ENCODE measurements at places on chromosomes 3 and 15.

- no peak for DNase-seq
These were observed 137.6 kb downstream of the SRGAP3 start for GRCh38 chr3:9111866-9112265.

DNA sequence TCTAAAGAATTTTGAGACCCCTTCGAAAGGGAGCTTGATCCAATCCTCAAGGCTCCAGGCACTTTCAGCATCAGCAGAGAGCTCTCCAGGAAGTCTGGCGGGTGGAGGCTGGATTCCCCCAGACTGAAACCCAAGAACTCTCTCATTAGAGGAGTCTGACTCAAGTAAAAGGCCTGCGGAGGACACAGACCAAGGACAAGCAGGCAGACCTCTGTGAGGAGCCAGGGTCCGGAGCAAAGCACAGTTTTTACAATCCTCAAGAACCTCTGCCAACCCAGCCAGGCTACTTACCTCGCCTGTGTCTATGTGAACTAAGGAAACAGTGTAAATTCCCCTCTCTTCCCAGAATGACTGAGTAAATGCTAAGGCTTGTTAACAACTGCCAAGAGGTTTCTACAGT, 86.2 kb downstream of the FBN1 start:
- no peak for DNase-seq

DNA sequence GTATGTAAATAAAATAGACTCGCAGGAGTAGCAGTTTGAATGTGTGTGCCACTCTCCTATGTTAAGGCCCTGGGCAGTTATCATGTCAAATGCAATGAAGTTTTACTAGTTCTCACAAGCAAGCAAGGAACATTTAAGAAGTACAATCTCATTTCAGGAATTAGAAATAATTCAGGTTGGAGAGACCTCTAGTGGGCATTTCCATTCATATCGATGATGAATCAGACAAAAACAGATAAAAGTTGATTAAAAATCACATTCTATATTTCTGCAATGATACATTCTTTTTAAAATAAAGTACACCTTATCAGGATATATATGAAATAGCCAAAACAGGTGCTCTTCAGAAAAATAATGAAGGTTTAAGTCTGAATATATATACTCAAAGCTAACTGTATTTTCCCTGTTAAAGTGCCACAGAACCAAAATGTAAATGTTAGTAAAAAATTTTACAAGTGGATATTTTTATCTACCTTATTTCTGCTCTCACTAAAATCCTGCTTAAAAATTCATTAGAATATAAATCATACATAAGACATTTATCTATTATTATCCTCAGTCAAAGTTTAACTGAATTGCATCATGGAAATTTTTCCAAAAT, 492.4 kb upstream of the FRG2C start:
- DNase-seq: no peak

GRCh38 chr3:193772422-193772763, 179.4 kb downstream of the OPA1 start:
- DNase-seq: no peak

- no peak for DNase-seq
These were observed 5.4 kb downstream of the IFT122 start for GRCh38 chr3:129445471-129445870.

DNA sequence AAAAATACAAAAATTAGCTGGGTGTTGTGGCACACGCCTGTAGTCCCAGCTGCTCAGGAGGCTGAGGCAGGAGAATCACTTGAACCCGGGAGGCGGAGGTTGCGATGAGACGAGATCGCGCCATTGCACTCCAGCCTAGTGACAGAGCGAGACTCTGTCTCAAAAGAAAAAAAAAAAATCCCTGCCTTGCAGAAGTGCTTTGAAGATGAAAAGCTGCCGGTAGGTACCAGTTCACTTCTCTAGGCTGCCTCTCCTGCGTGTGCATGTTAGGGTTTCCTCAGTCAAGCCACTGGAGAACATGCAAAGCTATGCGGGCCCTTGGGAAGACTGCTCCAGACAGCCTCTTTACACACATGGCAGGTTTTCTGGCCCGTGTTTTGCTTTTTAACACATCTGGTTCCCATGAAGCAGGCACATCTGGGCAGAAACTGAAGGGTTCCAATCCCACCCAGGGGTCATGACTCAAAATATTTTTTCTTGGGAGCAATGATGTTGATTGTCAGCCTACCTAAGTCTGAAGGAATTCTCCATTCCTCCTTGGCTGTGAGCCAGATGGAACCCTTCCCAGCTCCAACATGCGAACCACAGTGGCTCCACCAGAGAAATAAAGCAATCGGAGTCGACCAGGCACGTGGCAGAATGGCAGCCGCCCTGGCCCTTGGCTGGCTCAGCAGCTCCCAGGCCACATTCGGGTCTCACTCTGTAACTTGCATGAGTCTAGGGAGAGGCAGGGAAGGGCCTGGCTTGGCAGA, 29.6 kb downstream of the MGLL start:
- DNase-seq: no peak

DNA sequence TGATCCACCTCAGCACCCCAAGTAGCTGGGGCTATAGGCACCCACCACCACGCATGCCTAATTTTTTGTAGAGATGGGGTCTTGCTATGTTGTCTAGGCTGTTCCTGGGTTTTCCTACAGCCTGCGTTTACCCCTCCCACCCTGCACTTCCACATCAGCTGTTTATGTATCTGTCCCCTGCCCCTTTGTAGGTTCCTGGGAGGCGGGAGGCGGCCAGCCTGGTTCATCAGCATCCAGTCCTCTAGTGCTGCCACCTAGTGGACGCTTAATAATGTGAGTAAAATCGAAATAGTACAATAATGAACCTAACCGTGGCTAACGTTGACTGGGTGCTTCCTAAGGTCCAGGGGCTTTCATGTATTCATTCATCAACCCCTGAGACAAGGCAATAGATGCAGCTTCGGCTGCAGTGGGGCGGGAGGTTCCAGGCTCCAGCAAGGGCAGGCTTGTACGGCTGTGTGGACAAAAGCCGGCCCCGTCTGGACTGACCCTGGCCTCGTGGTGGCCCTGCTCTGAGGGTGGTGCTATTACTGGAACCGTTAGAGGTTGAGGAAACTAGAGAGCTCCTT, 1.2 kb upstream of the LCTL start:
- peak; percentile 50 for DNase-seq

DNA sequence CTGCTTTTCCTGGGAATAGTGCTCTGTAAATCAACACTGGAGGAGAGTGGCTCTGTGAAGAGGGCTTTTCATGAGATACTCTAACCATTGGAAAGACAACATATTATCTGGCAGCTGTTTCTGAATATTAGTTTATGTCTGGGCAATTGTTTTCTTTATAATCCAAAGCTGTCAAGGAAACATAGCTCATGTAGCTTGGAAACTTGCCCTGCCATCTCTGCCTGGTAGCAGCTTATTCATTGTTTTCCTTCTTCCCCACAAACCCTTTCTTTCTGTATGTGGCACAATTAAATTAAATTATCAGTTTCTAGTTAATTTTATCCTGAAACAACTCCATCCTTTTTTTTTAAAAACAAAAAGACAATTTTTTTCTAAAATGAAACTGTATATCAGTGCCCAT, 160.0 kb downstream of the EDEM1 start:
- DNase-seq: no peak

- no peak for DNase-seq
These were observed 68.2 kb downstream of the DENND4A start for GRCh38 chr15:65723876-65724275.

- no peak for DNase-seq
These were observed 43.2 kb upstream of the TSEN2 start for GRCh38 chr3:12440927-12441714.

DNA sequence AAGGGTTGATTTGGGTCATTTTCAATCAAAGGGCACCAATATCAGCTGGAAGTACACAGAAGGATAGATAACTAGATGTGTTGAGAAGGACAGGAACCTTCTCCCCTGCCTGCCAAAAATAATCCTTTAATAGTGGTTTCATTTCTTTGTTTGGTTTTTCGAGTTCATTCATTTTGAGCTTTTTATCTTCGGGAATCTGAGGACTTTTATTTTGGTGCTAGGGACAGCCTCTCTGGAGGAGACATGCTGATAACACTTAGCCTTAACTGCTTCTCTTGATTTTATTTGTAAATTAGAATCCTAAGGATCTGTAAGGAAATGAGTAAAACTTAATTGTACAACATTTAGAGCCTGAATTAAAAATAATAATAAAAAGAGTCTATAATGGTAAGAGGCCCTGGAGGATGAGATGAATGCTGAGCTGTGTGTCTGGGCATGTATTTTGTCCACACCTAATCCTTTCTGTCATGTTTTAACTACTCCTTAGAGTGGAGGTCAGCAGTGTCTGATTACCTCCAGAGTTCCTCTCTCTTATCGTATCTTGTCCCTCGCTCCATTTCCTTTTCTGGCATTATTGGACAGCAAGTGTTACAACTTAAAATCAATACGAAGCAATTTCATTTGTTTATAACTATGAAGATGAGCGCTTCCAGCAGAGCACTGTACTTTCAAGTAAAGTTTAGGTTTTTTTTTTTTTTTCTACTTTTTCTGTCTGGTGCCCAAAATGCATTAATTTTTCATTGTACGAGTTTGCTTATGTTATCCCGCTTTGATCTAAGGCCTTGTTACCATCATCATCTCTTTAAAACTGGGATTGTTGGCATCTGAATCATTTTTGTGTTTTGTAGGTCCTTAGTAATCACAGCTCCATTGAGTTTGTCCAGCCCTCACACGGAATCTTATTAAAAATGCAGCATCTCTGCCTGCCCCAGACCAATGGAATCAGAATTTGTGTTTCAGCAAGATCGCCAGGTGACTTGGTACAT, 22.8 kb downstream of the PTPRG start:
- DNase-seq: no peak

GRCh38 chr3:58323529-58324390, 8.9 kb upstream of the PXK start:
- DNase-seq: no peak

- no peak for DNase-seq
These were observed 17.3 kb downstream of the PSTPIP1 start for GRCh38 chr15:77012117-77012712.

DNA sequence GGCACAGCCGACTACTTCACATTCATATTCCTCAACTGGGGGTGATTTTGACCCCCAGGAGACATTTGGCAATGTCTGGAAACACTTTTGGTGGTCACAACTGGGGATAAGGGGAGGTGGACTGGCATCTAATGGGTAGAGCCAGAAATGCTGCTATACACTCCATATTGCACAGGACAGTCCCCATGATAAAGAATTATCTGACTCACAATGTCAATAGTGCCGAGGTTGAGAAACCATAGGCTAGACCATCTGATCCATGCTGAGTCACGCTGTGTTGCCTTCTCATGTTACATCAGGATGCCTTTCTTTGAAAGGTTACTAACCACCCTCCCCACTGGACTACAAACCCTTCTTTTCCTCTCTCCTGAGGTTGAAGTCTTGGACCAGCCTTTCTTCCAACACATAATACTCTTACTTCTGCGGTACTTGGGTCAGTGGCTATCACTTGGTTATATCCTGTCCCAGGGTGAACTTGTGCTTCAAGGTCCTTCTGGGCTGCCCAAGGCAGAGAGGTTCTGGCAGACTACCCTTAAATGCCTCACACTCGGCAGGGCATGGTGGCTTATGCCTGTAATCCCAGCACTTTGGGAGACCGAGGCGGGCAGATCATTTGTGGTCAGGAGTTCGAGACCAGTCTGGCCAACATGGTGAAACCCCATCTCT, 68.8 kb downstream of the CTNNB1 start:
- no peak for DNase-seq

- DNase-seq: no peak
These were observed 57.8 kb downstream of the NCEH1 start for GRCh38 chr3:172653004-172653572.

DNA sequence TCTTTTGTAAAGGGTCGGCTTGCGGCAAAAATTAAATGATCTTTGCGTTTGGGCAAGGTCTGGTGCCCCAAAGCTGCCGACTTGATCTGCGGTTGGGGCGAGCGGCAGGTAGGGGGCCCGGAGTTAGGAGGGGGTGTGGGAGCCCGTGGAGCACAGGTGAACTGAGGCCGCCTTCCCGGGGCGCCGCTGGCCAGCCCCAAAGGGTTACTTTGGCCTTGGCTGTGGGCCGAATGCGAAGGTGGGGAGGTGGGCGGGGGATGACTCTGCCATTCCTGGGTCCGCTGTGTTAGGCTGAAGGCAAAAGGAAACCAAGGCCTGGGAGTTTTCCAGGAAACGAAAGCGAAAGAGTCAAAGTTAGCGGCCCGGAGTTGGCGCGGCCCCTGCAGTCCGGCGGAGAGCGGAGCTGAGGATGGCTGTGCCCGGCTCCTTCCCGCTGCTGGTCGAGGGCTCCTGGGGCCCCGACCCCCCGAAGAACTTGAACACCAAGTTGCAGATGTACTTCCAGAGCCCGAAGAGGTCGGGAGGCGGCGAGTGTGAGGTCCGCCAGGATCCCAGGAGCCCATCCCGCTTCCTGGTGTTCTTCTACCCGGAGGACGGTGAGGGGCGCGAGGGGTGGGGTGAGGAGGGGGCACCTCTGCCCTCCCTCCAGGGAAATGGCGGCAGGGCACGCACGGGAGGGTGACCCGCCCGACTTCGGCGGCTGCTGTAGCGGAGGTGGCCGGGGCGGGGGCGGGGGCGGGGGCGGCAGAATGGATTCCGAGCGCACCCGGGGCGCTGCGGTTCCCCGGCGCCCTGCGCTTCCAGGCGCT, at the start of gene PARP14:
PARP14 (plus strand) TSS at position 365 of the 809 bp plus-strand sequence; CDS start at position 410, 45 bp downstream.
- DNase-seq: peak; percentile 64

- DNase-seq: no peak
These were observed 8.4 kb upstream of the ANP32A start for GRCh38 chr15:68829068-68829467.

DNA sequence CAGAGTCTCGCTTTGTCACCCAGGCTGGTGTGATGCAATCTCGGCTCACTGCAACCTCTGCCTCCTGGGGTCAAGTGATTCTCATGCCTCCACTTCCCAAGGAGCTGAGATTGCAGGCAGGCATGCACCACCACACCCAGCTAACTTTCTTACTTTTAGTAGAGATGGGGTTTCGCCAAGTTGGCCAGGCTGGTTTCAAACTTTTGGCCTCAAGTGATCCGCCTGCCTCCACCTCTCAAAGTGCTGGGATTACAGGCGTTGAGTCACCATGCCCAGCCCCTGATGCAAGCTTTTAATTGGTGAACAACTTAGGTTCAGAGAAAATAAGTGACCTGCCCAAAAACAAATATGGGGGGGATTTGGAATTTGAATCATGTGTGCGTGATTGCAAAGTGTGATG, 246.2 kb downstream of the LRTM1 start:
- no peak for DNase-seq

DNA sequence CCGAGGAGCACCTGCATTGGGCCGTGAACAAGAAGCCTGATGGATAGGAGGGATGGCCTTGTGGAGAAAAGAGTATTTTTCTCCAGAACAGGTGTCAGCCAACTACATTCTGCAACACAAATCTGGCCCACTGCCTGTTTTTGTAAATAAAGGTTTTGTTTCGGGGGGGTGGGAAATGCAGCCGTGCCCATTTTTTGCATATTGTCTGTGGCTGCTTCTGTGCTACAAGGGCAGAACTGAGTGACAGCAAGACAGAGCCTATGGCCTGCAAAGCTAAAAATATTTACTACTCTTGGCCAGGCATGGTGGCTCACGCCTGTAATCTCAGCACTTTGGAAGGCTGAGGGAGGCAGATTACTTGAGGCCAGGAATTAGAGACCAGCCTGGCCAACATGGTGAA, 95.9 kb upstream of the AKAP13 start:
- DNase-seq: no peak

GRCh38 chr3:11381563-11381962, 109.4 kb downstream of the ATG7 start:
- no peak for DNase-seq

GRCh38 chr3:16849229-16849628, 35.5 kb upstream of the PLCL2 start:
- DNase-seq: peak; percentile 69

GRCh38 chr3:38600551-38600950, 48.9 kb downstream of the SCN5A start:
- DNase-seq: no peak

GRCh38 chr15:94910166-94910565, 678.8 kb downstream of the MCTP2 start:
- no peak for DNase-seq
